ENCODE measurements at places on chromosomes 7 and 10.

GRCh38 chr7:143906895-143907294 lies 4.9 kb upstream of the TCAF1 start:
- DNase-seq, result no peak

- no peak for DNase-seq
Measured at GRCh38 chr7:83769407-83769806, 120.5 kb upstream of the SEMA3E start.

- no peak for DNase-seq
Measured at GRCh38 chr10:116715341-116715740, 27.0 kb downstream of the HSPA12A start.

DNA sequence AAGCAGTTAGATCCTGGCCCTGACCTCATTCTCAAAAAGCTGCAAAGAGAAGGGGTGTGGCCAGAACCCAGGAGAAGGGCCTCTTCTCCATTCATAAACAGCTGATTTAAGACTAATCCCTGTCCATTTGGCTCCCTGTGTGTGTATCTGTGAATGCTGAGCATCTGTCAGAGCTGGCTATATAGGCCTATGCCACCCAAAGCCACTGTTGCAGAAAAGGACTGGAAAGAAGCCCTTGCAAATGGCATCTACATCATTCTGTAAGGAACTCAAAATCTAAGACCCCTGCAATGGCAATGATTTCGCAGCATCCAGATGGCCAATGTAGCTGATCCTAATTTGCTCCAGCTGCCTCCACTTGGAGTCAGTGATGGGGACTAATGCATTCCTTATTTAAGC lies 384.5 kb downstream of the KCNMA1 start:
- DNase-seq, result no peak

- no peak for DNase-seq
Measured at GRCh38 chr7:5602734-5603133, 178.7 kb downstream of the RNF216 start.
